ENCODE measurements at places on chromosomes 7 and 10.

DNA sequence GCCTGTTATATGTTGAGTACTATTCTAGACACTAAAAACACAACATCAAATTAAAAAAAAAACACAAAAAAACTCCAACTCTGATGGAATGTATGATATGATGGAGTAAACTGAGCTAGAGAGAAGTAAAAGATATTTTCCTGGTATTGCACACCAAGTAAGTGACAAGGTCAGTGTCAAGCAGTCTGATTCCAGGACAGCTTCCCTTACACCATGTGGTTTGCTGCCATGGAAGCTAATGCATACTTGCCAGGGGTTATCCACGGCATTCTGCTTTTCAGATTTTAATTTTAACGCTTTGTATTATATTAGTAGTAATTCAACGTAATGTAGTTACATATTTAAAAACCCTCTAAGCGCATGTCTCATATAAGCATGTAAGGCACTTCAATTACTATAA, 48.4 kb downstream of the CACNA2D1 start:
- DNase-seq = no peak

- no peak for DNase-seq
These were observed 61.6 kb downstream of the ZNF277 start for GRCh38 chr7:112267944-112268691.

DNA sequence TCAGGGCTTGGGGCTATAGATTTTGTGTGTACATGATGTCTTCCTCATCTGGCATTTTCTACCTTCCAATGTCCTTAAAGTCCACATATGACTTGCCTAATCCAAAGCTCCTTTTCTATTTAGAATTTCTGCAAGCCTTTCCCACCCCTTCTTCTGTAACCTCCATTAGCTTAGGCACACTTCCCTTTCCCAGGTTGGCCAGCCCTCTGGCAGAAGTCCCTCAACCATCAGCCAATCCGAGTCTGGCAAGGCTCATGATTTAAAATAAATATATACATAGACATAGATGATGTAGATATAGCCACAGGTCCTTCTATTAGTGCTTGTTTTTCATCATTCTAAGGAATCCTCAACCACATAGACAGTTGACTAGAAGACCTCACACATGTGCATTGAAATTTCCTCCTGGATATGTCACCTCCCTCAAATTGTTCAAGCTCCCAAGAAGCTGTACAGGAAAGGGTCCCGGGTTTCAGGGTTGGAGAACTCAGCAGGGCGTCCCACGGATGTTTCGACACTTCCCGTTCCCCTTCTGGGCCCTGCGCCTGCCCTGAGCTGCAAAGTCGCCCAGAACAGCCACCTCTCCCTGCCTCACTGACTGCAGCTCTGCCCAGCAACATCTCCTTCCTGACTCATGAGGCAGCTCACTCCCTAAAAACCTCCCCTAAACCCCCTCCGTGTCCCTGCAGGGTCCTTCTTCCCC, 20.4 kb upstream of the PIK3AP1 start:
- DNase-seq = no peak

GRCh38 chr7:89002981-89003956, 207.7 kb upstream of the TEX47 start:
- DNase-seq = no peak

DNA sequence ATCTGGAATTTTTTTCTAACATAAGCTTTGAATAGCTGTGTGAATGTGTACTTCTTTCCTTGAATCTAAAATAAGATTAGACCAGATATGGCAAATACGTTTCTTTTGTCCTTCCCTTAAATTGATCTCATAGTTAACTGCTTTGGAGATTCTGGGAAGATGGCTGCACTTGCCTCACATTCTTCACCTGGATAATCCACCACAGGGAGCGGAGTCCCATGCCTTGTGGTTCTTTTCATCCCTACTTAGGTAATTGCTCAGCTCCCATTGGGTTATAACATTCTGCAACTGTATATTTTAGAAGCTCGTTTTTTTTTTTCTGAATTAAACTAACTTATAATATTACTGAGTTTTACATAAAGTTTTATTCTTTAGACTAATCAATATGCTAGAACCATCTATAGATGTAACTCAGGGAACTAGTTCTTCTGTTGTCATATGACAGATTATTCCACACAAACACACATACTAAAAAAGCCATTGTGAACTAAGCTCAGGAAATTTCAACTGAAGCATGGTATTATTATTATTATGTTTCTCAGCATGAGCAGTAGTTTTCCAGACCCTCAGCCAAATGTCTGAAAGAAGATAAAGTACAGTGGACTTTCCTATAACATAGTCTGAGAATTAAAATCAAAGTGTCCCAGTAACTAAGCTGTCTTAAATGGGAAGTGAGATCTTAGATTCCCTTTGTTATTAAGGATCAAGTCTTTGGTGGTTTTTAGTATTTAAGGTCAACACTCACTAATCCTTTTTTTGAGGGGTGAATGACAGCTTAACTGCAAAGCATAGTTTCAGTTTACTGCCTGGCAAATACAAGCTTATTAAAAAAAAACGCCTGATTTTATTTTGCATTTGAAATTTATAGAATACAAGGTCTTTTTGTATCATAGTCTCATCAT, 182.3 kb downstream of the PPP1R9A start:
- no peak for DNase-seq

- no peak for DNase-seq
These were observed 108.2 kb downstream of the SKIDA1 start for GRCh38 chr10:21417172-21417712.

DNA sequence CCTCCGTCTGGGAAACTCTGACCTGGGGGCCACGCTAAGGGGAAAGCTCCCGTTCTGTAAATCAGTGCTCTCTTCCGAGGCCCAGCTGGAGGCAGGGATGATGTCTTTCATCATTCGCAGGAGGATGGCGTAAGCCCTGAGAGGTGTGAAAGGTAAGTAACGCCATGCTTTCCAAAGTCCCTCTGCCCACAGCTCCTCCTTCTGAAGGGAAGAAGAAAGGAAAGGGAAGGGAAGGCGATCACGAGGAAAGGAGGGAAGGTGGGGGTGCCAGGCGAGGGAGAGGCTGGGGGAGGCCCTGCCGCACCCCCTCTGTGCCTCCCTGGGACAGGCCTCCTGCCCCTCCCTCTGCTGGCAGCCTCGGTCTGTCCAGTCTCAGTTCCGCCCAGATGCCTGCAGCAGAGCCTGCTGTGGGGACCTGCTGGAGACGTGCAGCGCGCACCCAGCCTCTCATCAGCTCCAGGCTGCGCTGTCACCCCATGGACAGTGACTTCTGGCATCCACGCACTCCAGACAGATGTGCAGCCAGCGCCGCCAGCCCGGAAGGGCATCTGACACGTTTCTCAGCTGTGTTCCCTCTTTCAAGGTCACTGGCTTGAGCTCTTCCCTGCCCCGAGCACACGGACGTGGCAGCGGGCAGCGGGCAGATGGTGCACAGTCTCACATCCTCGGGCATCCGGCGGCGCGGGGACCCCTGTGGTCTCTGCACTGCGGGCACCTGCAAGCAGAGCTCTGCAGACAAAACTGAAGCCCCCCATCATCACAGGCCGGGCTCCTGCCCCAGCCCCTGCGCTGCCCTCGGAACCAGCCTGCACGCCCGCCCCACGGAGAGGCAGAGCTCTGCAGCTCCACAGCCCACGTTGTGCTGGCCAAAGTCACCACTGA, 60.6 kb downstream of the INSIG1 start:
- DNase-seq = no peak

GRCh38 chr7:27950123-27950522, 210.2 kb downstream of the TAX1BP1 start:
- DNase-seq = no peak

DNA sequence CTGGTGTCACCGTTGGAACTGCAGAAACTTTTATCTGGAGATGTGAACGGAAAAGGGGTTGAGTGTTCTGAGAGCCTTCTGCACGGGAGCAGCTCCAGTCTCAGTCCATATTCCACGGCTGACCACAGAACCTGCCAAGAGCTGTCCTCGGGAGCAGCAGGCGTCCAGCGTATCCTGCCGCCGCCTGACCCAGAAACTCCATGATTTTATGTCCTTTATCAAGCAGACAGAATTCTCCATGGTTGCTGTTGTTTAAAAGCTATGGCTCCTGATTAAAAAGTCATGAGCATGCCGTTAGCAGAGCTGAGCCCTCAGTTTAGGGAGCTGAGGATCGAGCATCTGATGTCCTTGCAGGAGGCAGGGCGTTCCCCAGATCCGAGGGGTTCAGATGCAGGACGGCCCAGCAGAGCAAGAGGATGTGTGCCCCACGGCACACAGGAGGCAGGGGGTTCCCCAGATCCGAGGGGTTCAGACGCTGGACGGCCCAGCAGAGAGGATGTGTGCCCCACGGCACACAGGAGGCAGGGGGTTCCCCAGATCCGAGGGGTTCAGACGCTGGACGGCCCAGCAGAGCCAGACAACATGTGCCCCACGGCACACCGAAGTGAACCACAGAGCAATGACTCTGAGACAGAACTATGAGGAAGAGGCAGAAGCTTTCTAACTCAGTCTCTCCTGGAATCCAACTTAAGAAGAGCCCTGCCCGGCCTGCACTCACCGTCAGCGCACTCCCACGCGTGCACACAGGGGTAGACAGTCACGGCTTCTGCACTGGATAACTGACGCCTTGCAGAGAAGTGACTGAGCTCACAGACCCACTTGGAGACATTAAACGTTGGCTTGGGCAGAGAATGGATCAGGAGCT, 96.4 kb downstream of the WDR37 start:
- no peak for DNase-seq

DNA sequence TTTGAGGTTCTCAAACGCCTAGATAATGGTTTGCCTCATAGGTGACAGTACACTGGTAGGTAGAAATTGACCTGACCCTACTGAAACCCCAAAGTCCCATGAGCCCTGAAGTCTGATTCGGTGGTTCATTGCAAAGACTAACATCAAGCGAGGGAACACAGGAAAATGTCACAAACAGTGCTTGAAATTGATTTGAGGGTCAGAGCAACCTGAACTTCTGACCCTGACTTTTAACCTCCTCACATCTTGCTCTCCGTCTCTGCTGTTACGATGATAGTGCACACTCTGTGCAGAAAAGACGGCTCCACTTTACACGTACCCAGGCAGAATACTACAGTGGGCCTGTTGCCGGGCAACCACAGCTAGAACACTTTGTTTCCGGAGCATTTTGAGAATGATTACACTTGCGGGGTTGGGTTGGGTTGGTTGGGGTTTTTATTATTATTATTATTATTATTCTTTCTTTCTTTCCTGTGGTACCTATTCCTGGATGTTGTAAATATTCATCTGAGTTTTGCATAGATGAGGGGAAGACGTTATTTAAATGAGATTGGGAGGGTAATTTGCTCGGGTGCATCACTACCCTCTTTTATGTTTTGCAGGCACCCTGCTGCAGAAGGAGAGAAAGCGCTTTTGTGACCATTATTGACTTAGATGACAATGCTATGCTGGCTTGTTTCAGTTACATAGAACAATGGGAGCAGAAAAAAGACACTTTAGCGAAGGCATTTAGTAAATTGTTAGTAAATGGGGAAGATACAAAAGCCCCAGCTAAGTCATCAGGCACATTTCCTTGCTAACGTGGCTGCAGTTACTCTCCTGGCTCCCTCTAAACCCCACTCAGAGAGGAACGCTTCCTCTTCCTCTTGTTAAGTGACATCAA, 438.1 kb upstream of the NRP1 start:
- DNase-seq = no peak

- no peak for DNase-seq
These were observed 39.4 kb downstream of the FBXW4 start for GRCh38 chr10:101655570-101655969.

DNA sequence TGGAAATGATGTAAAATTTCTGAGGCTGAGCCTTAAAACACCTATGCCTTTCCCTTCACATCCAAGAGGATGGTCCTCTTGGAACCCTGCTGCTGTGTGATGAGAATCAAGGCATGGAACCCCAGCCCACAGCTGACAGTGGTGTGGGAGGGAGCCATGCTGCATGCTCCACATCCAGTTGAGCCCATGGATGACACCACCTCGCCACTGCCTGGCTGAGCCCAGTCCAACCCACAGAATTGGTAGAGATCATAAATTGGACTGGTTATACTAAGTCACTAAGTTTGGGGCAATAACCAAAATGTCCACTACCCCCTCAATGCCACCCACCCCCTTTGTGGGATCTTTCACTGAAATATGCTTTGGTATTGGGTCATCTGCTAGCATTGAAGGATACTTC, 45.9 kb upstream of the C10orf90 start:
- no peak for DNase-seq

GRCh38 chr7:41817386-41817785, 114.5 kb upstream of the INHBA start:
- DNase-seq = no peak

GRCh38 chr7:47215049-47215448, 366.9 kb downstream of the TNS3 start:
- no peak for DNase-seq

DNA sequence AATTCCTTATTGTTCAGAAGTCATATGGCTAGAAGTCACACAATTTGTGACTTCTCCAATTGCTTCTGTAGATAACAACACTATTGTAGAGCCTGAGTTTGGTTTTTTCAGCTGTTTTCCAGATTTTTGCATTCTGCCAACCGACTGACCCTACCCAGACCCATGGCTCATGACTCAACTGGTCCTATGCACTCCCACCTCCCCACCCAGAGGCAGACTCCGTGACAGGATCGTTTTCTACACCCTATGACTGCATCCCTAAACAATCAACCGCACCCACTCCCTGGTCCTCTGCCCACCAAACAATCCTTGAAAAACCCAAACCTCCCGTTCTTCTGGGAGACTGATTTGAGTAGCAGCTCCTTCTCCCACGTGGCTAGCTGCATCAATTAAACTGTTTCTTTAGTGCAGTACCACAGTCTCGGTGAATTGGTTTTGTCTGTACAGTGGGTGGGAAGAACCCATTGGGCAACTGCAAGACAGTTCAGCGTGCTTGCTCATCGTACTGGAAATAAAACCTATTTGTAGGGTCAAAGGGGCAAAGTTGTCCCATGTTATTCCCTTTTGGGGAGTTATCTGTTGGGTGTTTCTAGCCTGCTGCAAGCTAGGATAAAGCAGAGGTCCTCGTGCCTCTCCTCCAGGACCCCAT, 150.3 kb upstream of the FAM20C start:
- DNase-seq = no peak

GRCh38 chr10:123703195-123703790, 37.1 kb downstream of the GPR26 start:
- DNase-seq = no peak

- DNase-seq = no peak
These were observed 80.4 kb downstream of the DNMBP start for GRCh38 chr10:99929360-99929759.

- DNase-seq = no peak
These were observed 144.4 kb upstream of the PTER start for GRCh38 chr10:16292366-16292765.

DNA sequence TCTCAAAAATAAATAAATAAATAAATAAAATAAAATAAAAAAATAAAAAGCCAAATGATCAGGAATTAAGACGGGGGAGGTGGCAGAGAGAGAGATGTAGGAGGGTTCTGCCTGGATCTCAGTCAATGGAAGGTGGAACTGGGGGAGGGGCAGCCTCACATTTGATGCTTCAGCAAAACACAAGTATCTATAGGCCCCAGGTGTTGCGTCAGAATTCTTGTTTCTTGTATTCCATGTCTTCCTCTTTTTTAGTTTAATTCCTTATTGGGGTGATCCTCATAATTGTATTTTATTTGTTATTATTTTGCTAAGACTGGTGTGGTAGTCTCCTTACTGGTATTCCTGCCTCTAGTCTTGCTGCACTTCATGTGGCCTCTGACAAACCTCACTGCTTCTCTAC, 41.4 kb upstream of the SMARCD3 start:
- no peak for DNase-seq

- DNase-seq = no peak
These were observed 177.6 kb upstream of the NAMPT start for GRCh38 chr7:106462365-106462859.

- DNase-seq = no peak
These were observed 332.1 kb downstream of the CRPPA start for GRCh38 chr7:16089191-16089590.

Measured in activated naive CD4-positive, alpha-beta T cell (primary cell).